Stimulated activated CD4-positive, alpha-beta T cell treated with anti-CD3 and anti-CD28 coated beads, Interleukin-4, amount 100 ng/mL, for 24 hours (primary cell): ENCODE measurements at places on chromosomes 12 and 14.

DNA sequence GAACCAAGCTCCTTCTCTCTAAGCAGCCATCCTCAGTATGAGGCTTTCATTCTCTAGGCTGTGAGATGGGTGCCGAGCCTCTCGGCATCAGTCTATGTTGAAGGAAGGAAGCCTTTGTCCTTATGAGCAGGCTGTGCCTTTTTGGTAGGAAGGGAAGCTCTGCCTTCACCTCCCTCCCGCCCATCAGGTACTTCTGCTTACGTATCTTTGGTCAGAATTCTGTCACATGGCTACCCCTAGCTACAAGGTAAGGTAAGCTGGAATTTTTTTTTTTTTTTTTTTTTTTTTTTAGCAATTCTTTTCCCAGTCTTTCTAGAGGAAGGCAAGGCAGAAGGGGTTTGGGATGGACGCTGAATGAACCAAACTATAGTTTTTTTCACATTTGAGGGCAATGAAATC, 16.9 kb downstream of the BATF start:
- DNase-seq: no peak

GRCh38 chr12:80936642-80937390, 918 bp downstream of the LIN7A start:
- no peak for DNase-seq

GRCh38 chr14:38158468-38158867, 49.2 kb upstream of the SSTR1 start:
- no peak for DNase-seq

- no peak for DNase-seq
These were observed 1.8 kb upstream of the AQP5 start for GRCh38 chr12:49959685-49960473.
